HFF-Myc (cell line): ENCODE measurements at places on chromosomes 2 and 18.

DNA sequence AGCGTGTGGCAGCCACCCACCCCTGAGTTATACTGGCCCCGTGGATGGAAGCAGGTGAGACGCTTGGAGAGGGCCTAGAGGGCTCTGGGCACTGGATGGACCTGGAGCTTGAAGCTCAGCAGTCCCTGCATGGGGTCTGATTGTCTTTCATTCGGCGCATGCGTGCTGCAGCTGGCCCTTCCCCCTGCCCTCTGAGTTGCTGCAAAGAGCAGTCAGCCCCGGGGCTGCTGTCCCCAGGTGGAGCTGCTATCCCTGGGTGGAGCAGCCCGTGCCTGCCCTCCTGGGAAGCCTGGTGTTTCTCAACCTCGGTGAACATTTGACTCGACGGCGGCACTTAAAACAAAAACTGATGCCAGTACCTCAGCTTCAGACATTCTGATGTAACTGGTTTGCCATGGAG lies 29.6 kb downstream of the IGFBP5 start:
- DNase-seq = no peak

DNA sequence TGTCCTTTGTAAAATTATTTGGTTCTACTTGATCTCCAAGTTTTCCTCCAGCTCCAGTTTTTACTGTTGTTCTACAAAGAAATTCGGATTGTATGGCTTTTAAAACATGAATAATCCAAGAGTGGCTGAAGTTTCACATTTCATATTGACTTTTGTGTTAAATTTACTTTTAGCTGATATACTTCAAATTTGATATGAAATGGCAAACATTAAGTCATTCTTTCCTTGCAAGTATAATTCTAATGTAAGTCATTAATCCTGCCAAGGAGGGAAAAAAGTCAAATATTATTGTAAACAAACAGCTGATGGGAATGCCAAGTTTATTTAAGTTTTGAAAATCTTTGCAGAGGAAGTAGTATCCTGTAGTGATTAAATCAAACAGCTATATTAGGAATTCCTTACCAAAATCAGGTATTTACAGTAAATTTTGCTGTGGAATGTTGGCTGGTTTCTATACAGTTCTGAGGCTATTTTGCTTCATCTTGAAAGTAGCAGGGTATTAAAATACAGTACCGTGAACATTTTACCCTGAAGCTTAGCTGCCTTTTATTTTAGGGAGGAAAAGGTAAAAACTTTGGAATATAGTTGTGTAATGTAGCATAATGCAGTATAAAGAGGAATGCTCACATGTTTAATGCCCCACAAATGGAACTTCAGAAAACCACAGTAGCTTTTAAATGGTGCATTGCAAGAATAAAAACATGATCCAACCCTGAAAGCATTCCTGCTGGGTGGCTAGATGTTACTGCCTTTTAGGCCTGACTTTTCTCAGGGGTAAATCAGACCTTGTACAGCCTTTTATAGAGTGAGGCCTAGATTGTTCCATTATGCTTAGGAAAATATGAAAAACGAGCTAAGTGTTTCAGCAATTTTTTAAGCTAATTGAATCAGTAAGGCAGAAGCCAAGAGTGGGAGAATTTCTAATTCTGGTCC lies 62.7 kb upstream of the NT5C1B start:
- DNase-seq = peak; percentile 31

GRCh38 chr2:105521616-105522015 lies 122.8 kb upstream of the FHL2 start:
- no peak for DNase-seq

GRCh38 chr2:191270306-191271161 lies 25.3 kb downstream of the MYO1B start:
- no peak for DNase-seq

- DNase-seq = no peak
Measured at GRCh38 chr2:100780203-100781008, 39.5 kb upstream of the NPAS2 start.

GRCh38 chr2:229980431-229981184 lies 58.3 kb downstream of the FBXO36 start:
- no peak for DNase-seq

- DNase-seq = no peak
Measured at GRCh38 chr18:44133483-44133882, 547.2 kb upstream of the SETBP1 start.

- no peak for DNase-seq
Measured at GRCh38 chr2:113180131-113180946, 6.6 kb downstream of the PSD4 start.

DNA sequence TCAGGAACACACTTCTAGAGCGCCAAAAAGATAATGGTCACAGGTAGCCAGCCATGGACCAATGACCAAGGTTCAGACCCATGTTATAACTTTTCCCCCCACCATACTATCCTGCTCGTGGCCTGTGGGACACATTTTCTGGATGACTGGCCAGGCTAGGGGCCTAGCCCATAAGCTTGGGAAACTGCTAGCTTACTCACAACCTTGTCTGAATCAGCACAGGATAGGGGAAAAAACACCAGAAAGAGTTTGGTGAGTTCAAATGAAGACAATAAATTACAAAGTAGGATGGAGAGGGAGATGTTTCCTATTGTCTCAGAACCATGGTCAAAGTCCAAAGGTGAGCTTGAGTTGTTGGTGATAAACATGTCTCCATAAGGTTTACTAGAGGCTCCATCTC lies 156.3 kb upstream of the CCDC68 start:
- no peak for DNase-seq

- no peak for DNase-seq
Measured at GRCh38 chr2:128286011-128286721, 32.5 kb downstream of the HS6ST1 start.

DNA sequence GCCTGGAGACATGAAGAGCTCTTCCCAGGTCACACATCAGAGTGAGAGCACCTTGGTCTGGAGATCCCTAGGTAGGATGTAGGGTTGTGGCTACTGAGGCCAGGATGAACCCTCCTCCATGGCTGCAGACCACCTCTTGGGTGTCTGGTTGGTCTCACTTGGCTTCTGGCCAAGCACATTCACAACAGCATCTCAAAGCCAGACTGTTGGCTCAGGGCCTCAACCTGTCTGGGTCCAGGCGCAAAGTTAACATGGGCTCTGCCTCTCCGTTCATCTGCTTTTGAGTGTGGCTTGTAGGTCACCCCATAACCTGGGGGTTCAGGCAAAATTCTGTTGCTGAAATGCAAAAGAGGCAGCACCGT lies 40.1 kb downstream of the RHOB start:
- DNase-seq = no peak

GRCh38 chr18:6976935-6977334 lies 140.7 kb downstream of the LAMA1 start:
- no peak for DNase-seq

DNA sequence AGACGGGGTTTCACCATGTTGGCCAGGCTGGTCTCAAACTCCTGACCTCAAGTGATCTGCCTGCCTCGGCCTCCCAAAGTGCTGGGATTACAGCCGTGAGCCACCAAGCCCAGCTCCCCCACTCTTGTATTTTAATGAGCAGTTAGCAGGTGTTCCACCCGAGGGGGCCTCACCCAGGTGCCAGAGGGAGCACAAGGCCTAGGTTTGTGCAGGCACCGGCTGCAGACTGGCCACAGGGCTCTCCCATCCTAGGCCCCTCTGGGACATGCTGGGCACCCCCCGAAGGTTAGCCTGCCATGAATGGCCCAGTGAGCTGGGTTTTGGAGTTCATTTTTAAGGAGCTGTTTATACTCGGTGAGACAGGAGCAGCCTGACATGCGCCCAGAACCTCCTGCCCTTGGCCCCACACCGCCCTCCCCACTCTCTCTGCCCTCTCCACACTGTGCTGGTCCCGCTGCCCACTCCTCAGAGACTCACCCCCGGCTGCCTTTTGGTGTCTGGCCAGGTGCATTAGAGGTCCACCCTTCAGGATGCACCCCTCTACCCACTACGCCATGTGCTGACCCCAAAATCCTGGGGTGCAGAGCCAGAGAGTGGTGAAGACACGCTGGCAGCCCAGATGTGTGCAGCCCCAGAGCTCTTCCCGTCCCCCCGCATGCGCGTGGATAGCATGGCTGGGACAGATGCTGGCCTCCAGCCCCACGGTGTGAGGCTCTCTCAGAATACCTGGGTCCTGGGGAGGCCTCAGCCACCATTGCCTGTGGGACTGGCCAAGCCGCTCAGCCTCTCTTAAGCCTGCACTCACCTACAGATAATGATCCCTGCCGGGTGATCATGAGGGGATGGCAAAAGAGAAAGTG lies 11.2 kb upstream of the KLF11 start:
- no peak for DNase-seq
